ENCODE measurements at places on chromosomes 16 and 17. TPM values are rescaled to one million over a fixed set of nuclear protein-coding genes. Genes with fewer than 3 reads are reported as not detected.

PRR15L gene
- total RNA-seq: 2.4 TPM

SLFN13 gene
- not detected for total RNA-seq

TCAP gene
- total RNA-seq: 0.24 TPM

MYO15B gene
- total RNA-seq: 2.8 TPM

PIK3R6 gene
- not detected for total RNA-seq

HBZ gene
- not detected for total RNA-seq

SCNN1G gene
- not detected for total RNA-seq

PSMB3 gene
- total RNA-seq: 517 TPM

ASIC2 gene
- total RNA-seq: not detected

LRRC37A gene
- total RNA-seq: 0.67 TPM

GRCh38 chr16:54438469-54438868, 151.9 kb upstream of the IRX3 start:
- DNase-seq: no peak

DNA sequence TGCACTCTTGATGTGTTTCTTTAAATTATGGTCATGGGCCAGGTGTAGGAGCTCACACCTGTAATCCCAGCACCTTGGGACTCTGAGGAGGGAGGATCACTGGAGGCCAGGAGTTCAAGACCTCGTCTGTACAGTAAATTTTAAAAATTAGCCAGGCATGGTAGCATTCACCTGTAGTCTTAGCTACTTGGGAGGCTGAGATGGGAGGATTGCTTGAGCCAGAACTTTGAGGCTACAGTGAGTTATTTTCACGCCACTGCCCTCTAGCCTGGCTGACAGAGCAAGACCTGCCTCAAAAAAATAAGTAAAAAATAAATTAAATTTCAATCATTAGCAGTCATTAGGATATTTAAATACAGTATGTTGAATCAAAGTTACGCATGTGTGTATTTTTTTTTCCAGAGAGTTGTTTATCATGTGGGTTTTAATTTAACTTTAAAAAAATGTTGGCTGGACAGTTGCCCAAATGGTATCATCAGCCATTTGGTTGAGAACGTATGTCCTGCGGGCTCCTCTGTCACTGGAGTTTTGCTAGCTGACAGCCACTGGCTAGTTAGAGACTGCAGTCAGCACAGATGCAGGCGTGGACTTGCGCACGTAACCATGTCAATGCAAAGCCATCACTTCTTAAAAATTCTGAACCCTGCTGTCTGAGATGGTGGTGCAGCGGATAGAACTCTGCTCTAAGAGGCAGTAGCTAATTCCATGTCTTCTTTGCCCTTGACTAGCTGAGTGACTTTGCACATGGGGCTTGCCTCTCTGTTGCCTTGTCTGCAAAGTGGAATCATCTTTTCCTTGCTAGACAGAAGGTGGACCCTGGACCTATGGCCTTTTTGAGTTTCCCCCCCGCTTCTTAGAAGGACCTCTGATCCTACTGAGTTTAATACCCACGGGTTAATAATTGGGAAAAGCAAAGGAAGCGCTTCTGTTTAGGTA, 40.0 kb downstream of the MAPT start:
- no peak for DNase-seq

DNA sequence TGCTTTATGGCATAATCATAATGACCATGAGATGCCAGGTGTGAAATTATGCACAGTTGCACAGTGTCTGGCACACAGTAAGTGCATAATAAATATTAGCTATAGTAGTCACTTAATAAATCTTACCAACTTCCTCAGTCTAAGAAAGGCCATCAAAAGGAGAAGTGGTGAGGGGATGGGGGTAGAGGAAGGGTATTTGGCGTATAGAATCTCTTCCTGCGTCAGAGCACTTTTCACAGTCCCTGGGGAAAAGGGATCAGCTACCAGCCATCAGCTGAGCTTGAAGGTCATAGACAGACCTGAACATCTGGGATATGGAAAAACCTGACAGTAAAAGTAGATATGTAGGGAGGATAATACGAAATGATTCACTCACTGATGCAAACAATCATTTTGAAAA, 5.8 kb downstream of the CRHR1 start:
- DNase-seq: no peak

GRCh38 chr17:14699574-14700185, 398.8 kb downstream of the HS3ST3B1 start:
- peak; percentile 85 for DNase-seq

DNA sequence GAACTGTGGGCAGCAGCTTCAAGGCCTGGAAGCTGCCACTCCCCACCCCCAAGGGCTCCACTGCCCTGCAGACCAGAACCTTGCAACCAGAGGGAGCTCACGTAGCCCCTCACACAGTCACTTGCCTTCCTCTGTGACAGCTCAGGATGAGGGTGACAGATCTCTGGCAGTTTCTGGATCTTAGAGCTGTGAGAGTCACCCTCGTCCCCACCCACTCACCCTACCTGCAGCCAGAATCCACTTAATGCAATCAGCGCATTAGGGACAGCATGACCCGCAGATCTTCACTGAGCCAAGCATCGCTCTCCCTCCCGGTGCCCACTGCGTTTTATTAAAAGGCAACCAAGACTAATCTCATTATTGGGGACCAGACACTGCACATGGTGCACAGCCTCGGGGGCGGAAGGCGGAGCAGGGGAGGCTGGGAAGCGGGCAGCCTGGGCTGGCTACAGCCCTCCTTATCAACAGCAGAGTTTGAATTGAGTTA, 3.5 kb downstream of the CYB561 start:
- DNase-seq: no peak

DNA sequence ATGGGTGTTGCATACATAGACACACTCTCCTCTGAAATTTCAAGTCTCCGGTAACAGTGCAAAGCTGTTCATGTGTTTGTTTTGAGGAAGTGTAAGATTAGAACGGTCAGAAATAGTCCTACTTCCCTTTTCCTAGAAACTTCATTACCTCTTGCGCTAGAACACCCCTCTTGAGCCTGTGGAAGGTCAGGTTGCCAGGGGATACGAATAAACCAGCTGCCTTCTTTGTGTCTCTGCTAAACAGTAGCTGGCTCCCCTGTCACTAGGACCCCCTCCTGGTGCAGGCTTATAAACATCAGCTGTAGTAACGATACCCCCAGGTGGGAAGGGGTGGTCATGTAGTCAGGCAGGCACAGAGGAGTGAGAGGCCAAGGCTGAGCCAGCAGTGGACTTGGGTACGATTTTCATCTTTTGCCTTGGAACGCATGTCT, 113.4 kb upstream of the RCVRN start:
- no peak for DNase-seq

DNA sequence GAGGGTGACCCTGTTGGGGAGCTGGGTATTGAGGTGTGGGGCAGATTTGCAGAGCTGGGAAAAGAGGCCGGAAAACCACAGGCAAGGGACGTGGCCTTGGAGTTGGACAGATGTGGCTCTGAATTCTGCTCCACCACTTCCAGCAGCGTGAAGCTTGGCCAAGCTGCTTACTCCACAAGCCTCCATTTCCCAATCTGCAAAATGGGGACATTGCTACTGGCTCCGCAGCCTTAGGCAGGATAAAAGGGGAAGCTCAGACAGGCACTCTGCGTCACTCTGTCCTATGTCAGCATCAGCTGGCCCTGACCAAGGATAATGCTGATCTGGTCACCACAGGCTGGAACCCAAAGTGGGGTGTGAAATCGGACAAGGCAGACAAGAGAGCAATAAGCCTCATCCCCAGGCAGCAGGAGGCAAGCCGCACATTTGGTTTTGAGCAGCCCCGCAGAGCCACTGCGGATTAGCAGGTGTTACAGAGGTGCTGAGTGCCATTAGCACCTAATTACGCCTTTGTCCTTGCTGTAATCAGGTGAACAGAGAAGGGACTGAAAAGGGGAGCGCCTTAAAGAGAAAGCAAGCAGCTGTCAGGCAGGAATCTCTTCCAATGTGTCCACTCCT, 54.8 kb downstream of the SDK2 start:
- no peak for DNase-seq

DNA sequence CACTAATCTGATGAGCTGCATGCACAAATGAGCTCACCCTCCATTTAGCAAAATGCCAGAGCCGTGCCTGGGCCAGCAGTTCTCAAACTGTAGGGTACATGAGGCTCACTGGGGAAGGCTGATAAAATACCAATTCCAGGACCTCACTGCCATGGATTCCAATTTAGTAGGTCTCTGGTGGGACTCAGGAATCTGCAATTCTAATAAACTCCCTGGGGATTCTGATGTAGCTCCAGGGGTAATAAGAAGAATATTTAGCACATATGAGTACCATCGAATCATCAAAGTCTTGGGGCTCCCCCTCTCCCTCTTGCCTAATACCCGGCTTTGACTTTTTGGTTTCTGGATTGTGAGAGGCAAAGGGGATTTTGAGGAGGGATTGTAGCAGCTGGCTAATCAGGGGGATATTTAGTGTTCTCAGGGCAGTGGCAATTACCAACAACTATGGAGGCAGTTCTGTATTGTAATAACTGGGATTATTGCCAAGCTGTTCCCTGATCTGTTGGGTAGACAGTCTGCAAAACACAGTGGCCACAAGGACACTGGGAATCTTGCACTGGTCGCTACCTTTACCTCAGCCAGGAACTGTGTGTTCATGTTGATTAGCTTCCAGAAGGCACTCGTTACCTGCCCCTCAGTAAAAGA, 140.4 kb downstream of the SHISA9 start:
- DNase-seq: no peak

- DNase-seq: no peak
Measured at GRCh38 chr17:56979091-56979480, 1.2 kb downstream of the SCPEP1 start.

GRCh38 chr17:76170114-76170513, 29.1 kb upstream of the FOXJ1 start:
- no peak for DNase-seq

DNA sequence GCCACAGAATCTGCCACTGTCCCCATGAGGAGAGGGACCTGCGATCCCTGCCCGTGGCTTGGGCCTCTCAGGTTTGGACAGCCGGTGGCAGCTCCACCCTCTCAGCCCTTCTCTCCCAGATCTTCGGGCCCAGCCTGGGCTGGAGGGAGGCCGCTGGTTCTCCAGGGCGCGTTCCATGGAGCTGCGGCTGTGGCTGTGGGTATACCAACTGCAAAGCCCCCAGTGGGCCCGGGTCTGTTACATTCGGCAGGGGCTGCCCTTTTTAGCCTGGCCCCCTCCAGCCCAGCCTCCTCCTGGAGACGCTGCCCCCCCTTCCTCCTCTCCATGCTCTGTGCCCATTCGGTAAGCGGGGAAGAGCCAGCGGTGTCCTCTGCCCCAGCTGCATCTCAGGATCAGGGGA, 64.7 kb upstream of the ZNF469 start:
- no peak for DNase-seq

DNA sequence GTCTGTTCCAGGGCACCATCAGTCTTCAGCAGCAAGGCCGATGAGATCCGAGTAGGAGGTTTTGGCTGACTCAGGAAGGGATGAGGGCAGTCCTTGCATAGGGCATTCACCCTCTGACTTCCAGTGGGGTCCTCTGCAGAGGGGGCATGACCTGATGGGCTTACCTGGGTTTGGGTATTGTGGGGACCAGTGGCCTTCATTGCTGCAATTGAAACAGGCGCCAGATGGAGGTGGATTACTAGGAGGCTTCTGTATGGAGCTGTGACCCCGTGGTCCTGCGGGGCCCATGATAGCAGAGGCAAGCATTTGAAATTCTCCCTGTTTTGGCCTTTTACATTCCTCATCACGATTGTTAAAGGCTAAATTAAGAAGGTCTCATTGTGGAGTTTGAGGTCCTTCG, 2448.7 kb downstream of the TP53TG3F start:
- DNase-seq: no peak

DNA sequence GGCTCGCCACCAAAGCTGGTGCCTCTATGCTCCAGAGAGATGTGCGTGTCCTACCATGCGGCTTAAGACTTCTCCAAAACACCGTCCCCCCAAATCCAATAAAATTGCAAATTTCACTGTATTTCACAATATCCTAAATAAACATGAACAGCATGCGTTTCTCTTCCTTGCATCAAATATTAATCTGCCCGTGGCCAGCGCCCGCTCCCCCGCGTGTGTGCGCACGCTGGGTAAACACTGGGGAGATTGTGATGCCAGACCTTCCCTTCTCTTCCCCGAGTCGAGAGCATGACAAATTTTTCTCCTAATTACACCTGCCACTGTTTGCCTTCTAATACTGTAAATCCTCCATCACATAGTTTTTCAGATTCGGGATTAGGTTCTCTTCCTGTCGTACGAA, 148.1 kb downstream of the MRM1 start:
- DNase-seq: no peak

DNA sequence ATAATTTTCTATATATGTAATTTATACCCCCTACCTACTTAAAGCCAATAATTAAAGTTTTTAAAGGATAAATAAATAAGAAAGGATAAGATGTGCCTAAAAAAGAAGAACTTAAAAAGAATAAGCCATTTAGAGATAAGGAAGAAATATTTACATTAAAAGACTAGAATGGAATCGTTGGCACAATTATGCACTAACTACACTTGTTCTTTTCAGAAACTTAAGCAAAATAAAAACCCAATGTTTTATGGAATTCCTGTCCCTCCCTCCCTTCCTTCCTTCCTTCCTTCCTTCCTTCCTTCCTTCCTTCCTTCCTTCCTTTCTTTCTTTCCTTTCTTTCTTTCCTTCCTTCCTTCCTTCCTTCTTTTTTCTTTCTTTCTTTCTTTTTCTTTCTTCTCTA, 4.5 kb upstream of the KRTAP4-6 start:
- DNase-seq: no peak

DNA sequence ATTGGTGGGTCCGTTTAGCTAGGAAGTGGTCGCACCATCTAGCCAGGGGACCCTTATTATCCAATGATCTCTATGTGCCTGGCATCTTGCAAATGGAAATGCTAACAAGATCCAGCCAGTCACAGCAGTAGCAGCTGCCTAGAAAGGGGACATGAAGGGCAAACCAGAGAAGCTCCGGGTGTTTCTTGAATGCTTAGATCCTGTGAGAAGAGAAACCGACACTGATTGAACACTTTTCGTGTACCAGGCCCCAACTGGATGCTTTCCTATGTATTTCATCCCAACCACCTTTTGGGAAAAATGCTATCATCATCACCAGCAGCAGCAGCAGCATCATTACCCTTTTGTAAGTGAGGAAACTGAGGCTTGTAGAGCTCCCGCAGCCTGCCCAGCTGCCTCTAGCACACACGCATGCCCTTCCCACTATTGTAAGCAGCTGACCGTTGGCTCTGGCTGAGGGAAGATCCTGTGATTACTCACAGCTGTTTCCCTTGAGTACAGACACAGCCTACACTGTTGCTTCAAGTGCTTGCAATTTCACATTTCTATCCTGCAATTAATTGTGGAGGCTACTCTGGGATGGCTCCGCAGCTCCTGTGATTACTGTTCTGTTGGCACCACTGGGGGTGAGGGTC, 180.7 kb upstream of the CACNG5 start:
- DNase-seq: no peak

DNA sequence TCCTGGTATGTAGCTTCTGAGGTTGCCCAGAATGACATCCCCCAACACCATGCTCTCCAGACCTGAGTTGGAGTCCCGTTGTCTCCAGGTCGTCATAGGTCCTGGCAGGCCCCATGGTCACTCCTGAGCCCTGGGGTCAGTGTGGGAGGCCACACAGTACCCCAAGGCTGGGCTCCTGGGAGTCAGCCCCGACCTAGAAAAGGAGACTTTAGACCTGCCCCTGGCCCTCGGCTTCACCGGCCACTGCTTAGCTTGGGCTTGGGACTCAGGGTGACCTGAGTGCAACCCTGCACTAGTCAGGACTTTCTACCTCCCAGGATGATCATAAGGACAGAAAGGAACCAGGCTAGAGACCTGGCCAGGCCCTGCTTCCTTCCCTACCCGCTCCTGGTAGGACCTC, 65.8 kb downstream of the PRMT7 start:
- no peak for DNase-seq

Data from HepG2 (cell line).